Stimulated activated CD4-positive, alpha-beta T cell treated with anti-CD3 and anti-CD28 coated beads, Interleukin-4, amount 100 ng/mL, for 1 hour (primary cell): ENCODE measurements at places on chromosomes 11 and 22.

DNA sequence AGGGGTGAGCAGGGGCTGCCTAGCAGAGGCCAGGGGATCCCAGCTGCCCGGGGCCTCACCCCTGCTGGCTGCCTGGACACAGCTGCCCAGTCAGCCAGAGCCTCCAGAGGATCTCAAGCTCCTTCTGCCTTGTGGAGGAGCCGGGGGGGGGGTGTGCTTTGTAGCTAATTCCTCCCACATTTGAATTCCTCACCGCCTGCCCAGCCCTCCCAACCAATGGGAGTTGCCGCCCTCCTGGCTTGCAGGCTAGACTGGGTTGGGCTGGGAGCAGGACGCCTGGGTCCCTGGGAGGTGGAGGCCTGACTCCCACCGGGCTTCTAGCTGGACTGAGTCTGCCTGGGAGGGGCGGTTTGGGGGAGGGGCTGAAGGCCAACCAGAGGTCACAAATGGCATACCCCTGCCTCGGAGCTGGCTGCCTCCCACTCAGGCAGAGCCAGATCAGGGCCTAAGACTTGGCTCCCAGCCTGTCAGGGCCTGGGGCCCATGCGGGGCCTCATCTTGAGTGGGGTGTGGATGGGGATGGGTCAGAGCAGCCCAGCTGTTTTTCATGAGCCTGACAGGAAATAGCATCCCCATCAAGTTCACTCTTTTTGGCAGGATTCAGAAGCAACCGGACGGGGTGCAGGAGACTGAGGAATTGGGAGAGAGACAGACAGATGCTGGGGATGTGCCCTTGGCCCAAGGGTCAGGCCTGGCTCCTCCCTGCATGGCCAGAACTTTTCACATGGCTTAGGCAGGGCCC is 29.2 kb upstream of the PDE2A start:
- DNase-seq, result no peak

DNA sequence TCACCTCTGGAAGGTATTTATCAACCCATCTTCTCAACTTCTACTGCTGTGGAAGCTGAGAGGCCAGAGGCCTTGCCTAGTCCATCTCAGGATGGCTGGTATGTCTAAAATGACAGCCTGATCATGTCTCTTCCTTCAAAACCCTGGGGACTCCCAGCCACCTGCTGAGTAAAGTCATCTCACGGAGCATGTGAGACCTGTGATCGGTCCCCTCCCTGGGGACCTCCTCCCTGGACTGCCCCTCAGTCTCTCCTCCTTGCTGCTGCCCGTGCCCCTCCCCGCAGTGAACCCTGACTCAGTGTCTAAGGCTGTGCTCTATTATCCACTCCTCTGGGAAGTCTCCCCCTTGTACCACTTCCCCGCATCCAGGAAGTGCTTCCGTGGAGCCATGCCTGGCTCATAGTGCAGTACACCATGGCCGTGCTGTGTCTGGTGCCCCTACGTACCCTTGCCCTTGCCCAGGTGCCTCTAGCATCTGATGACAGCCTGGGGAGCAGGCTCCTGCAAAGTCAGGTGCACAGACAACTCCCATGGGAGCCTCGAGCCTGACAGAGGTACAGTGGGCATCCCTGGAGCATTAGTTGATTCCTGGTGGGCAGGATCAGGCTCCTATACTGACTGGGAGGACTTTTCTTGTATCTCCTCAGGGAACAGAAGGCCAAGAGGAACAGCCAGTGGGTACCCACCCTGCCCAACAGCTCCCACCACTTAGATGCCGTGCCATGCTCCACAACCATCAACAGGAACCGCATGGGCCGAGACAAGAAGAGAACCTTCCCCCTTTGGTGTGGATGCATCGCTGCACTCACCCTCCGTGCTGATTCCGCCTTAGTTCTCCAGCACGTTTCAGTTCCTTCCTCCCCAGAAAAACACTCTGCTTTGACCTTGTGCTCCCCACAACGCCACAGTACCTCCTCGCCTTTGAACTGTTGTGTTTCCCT is 13.8 kb downstream of the SMARCB1 start:
- DNase-seq, result no peak

DNA sequence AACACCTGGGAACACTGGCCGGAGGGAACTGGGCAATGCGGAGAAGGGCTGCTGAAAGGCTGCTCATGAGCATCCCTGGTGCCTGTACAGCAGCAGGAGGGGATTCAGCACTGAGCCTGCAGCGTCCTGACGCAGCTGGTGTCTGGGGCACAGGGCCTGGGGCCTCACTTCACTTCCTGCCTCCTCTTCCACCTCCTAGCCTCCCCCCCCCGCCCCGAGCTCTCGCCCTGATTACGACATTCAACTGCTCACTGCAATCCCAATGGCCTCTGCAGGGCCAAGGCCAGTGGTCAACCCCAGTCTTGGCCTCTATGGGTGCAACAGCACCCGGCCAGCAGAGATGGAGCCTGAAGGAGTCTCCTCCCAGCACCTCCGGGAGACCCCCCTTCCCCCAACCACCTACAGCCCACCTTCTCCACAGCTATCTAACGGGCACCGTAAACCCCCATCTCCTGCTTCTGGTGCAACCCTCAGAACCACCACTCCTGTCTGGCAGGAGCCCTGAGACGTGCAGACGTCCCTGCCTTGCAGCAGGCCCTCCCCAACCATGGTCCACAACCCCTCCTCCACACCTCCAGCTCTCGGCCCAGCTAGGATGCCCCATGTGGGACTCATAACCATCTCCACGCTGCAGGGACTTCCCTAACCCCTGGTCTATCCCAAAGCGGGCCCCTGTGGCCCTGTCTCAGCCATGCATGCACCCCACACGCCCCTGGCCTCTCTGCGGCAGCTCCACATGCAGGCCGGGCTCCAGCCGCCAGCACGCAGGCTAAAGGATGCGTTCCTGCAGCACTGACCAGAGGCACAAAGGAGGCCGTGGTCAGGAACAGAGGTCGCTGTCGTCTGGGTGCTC is 38.2 kb downstream of the BRD1 start:
- peak; percentile 29 for DNase-seq

DNA sequence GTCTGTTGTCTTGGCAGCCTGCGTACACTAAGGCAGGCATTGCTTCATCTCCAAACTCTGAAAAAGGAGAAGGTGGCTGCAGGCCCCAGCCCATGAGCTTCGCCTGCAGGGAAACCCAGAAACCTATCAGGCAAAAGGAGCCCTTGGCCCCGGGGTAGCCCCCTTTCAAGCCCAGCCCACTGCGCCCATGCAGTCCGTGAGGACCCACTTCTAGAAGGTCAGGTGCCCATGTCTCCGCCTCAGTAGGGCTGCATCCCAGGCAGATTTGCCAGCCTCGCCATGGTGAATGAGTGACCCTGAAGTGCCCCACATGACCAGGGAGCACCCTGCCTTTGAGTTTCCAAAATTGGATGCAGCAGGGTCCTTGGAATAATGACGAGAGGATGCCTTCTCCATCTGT is 1158.4 kb downstream of the BRD1 start:
- no peak for DNase-seq

DNA sequence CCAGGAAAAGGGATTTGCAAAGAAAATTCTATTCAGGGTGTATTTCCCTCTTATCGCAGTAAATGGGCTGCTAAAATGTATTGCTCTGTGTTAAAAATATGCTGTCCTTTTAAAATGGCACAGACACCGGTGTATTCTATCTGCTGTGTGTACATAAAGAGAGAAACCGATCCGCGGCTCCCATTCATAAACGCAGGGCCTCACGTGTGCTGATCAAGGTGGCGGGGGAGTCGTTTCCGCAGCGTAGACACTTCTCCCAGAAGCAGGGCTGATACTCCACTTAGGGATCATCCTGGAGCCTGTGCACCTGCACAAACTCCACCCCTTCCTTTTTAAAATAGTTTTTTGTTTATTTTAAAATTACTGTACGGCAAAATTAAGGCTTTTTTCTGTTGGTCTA is 26.1 kb upstream of the IGSF9B start:
- DNase-seq, result no peak

DNA sequence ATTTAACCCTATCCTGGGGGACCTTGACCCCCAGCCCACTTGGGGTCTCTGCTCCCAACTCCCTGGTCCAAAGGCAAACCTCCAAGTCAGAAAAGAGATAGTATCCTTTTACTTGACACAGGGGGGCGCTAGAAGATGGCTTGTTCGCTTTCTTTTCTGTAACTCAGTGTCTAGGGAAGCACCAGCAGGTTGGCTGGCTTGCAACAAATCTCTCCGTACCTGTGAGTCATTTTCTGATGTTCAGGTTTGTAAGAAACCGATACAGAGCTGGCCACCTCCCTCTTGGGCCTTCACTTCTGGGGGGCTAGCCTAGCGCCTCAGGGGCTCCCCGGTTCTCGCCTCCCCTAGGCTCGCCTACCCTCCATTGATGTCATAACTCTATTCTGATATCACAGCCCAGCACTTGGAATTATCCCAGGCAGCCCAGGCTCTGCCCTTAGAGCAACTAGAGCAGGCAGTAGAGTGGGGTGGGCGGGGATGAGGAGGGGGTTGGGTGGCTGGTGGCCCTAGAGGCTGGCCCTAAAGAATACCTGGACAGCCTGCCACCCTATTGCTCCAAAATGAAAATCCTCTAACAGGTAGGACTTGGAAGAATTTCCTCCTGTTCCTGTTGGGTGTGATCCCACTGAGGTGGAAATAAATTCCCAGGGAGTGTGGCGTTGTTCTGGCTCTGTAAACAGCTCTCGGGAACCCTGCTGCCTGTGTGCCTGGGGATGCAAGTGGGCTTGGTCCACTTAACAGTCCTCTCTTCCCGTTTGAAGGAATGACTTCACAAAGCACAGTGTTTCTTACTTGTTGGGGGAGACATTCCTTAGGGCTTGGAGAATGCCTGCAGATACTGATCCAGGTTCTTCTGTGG is 69.4 kb downstream of the OSBP2 start:
- DNase-seq, result peak; percentile 22

DNA sequence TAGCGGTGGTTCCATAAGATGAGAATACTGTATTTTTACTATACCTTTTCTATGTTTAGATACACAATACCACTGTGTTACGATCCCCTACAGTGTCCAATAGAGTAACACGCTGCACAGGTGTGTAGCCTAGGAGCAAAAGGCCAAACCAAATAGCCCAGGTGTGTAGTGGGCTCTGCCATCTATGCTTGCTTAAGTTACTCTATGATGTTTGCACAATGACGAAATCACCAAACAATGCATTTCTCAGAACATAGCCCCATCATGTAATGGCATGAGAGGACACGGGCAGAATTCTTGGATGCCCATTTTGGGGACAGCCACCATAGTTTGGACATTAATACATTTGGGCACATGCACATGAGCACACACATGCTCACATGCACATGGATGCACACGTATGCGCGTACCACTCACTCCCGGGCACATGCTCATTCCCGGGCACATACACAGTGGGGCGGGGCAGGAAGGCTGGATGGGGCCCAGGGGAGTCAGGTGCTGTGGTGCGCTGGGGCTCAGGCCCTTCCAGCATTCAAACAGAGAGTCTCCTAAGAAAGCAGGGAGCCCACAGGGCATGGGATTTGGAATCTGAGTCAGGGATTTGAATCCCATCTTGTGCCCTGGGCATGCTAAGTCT is 51.1 kb downstream of the RTN4R start:
- no peak for DNase-seq

GRCh38 chr11:58608331-58608730 is 14.1 kb upstream of the CNTF start:
- DNase-seq, result no peak

GRCh38 chr22:46070803-46071450 is 79.4 kb upstream of the PPARA start:
- DNase-seq, result peak; percentile 66

DNA sequence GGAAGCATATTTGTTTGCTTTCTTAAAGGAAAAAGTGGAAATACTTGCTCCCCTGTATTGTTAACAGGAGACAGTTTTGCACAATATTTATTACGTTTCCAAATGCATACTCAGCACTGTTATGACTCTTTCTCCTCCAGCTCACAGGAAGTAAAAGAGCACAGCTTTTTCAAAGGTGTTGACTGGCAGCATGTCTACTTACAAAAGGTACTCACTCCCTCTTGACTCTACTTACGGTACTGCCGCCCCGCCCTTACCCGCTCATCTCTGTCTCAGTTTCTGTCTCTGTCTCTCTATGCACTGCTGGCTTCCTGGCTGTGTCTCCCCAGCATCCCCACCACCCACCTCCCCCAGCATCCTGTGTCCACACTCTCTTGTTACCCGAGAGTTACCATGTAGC is 32.2 kb upstream of the MYO18B start:
- no peak for DNase-seq

GRCh38 chr11:37963440-37963839 is 1365.4 kb upstream of the RAG2 start:
- DNase-seq, result no peak

GRCh38 chr11:112627588-112628045 is 333.6 kb upstream of the NCAM1 start:
- no peak for DNase-seq
